Central memory CD4-positive, alpha-beta T cell (primary cell): ENCODE measurements at places on chromosomes 4 and X.
A peak's percentile ranks its signal among the peaks of the same experiment; 100 is the strongest.

DNA sequence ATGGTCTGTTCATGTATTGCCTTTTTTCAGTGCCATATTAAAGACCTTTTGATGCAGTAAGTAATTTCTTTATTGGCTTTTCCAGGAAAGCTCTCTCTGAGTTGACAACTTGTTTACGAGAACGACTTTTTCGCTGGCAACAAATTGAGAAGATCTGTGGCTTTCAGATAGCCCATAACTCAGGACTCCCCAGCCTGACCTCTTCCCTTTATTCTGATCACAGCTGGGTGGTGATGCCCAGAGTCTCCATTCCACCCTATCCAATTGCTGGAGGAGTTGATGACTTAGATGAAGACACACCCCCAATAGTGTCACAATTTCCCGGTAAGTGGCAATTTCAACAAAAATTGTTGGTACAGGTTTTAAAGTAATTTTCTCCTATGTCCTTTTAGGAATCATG, 148.0 kb downstream of the STIM2 start:
- no peak for DNase-seq

- DNase-seq = no peak
These were observed 67.6 kb downstream of the COX18 start for GRCh38 chr4:73001885-73002284.

GRCh38 chrX:8897259-8897658, 96.1 kb upstream of the FAM9A start:
- DNase-seq = no peak

DNA sequence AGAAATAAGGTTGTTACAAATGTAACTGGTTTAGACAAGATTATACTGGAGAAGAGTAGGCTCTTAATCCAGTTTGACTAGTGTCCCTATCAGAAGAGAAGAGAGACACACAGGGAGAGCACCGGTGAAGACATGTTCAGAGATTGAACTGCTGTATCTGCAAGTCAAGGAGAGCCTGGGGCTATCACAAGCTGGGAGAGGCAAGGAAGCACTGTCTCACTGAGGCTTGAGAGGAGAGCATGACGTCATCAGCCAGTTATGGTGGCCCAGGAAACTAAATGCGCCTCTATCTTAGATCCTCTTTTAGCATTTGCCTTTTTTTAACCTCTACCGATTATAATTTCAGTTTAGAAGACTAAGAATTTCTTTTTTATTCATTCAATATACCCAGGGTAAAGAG, 583.4 kb downstream of the TRAM1L1 start:
- DNase-seq = no peak

DNA sequence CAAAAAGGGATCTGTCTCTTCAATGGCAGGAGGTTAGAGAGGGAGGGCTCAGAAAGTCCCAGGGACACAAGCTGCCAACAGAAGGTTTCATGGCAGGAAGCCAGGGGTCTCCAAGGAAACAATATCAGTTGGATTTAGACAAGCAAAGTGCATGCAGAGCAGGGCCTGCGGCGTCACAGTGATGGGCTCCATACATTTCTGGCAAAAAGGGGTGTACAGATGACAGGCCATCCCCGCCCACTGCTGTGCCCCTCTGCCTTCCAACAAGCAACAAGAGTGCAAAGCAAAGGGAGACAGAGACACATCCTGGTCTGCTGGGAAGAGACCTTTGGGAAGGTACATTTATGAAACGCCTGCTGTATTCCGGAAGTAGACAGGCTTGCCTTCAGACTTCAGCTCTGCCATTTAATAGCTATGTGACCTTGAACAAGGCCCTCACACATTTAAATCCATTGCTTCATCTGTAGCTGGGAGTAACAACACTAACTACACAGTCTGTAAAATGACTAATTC, 121.2 kb downstream of the AFAP1 start:
- DNase-seq = no peak

DNA sequence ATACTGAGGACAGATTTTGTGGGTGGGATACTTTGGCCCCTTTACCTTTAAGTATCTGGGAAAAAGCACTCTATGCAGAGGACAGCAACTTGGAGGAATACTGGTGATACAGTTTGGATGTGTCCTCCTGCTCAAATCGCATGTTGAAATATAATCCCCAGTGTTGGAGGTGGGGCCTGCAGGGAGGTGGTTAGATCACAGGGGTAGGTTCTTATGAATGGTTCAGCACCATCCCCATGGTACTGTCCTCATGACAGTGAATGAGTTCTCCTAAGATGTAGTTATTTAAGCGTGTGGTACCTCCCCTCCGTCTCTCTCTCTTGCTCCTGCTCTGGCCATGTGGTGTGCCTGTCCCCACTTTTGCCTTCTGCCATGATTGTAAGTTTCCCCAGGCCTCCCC, 24.6 kb downstream of the GPAT3 start:
- DNase-seq = no peak

DNA sequence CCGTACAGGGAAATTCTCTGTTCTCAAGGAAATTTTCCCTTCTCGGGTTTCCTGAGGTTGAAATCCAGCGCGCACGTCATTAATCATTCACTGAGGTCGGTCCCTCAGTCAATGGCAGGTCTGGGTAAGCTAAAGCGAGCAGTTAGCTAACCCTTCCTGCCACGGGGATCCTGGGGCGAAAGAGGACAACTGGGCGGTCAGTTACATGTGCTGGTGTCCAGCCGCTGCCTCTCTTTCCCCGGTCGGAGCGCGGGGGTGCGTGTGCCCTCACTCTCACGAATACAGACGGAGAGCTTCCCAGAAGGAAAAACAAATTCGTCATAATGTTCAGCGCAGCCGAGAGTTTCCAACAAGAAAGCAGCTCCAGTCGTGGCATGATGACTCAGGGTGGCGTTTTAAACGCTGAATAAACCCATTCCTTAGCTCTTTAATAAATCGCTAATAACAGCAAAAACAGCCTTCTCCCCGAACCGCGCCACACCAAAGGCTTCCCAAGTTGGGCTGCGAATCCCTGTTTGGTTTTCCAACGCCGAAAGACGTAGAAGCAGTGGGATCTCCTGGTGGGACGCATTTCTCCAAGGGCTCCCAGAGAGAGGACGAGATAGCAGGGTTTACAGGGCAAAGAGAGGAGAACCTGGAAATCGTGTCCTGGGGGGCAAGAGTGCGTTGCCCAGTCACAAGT, 752 bp upstream of the FGF5 start:
- no peak for DNase-seq

DNA sequence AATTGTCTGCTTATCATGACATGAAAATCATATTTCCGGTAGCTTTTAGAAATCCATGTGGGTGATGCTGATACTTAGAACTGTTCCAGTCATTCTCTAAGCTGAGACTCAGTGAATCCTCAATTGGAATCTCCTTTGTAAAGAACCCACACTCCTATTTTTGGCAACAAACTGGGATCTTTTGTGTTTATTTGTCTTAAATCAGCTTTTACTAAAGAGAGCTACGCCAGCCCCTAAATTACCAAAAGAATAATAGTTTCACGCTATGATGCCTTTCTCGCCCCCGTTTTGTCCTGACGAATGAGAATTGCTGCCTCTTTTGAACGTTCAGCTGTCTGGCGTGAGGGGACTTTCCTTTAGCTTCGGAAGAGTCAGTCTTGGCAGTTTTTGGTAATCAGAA, 195.9 kb downstream of the SHOX start:
- DNase-seq = no peak

DNA sequence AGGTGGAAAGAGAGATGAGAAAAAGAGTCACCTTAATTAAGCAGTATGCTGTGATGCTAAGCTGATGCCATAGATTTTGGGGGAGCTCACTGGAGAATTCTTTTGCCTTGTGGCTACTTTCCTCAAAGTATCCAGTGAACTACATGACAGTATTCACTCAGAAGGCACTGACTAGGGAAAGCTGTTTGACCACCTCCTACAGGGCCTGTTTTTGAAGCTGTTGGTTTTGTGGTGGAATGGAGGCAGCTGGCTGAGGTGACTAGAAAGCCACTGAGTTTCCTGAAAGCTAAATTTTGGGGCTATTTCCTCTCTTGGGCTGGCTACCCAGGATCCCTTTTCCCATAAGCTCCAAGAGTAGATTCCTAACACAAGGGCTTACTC, 124.8 kb upstream of the EOLA2 start:
- DNase-seq = no peak

DNA sequence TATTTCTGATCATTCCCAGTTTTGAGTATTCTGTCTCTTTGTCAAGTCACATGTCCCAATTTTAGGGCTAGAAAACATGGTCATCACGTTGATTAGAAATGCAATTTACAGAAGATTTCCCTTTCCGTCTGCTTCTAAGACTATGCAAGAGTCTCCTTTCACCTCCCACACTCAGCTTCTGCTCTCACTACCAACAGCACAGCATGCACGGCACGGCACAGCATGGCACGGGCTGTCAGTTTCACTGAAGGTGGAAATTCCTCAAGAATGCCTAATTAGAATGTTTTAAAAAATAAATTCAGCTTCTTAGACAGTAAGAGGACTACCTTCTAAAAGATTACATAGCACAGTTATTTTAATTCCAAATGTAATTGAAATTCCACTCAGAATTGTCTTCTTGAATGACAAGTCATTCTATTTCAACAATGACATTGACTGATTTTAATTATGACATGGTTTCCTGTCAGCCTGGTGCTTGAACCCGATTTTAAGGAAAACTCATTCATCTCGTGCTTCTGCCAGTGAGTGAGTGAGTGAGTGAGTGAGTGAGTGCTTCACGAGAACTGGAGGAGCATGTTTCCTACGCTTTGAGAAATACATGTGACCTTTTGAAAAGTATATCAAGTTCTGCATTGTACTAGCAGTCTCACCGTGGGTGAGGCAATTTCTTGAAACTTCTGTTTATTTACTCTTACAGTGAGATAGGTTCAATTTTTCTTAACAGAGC, 124.8 kb upstream of the SORBS2 start:
- DNase-seq = no peak

- DNase-seq = no peak
These were observed 70.2 kb upstream of the MAGEB2 start for GRCh38 chrX:30144971-30145731.

- no peak for DNase-seq
These were observed 122.4 kb upstream of the NPY2R start for GRCh38 chr4:155085843-155086530.

DNA sequence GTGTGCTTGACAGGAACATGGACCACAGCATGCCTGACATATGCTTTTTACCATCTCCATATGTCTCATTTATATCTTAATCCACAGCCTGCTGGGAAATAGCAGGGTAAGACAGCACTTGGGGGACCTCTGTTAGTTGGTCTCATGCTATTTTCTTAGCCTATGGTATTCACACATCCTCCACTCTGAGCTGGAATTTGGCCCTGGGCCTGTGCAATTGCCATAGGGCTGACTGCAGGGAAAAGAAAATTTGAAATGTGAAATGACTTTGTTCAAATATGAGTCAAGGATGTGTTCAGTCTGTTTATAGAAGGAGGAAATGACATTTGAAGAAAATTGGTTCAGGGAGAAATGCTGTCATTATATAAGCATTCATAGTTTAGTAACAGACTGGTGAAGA, 9.6 kb upstream of the MAP7D3 start:
- DNase-seq = no peak

GRCh38 chrX:136198010-136198409, 50.7 kb downstream of the FHL1 start:
- no peak for DNase-seq

DNA sequence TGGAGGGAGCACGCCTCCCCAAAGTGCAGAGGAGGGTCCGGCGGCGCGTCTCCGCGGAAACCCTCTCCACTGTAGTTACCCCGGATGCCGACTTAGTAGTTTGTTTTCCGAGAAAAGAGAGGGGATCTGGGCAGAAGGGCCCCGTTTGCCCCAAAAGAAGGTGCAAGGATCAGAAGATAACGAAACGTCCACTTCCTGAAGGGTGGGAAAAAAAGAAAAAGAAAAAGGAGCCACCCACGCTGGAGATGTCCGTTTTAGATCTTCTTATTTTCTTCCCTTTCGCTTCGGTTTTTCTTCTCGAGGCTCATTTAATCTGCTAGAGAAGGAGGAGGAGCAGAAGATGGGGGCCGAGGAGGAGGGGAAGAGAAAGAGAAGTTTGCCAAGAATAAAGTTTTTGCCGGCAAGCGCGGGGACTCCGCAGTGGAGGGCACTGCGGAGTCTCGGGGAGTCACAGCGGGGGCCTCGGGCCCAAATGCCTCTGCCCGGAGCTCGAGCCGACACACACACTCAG, 517 bp downstream of the LEF1 start:
- DNase-seq = peak; percentile 42

GRCh38 chr4:111662496-111662895, 482.8 kb upstream of the FAM241A start:
- DNase-seq = no peak
